ENCODE measurements at places on chromosomes 4 and X. TPM values are rescaled to one million over a fixed set of nuclear protein-coding genes. Genes with fewer than 3 reads are reported as not detected.

Gene EIF2S3
- total RNA-seq = 73.8 TPM

Gene RPL10
- total RNA-seq = 1,383 TPM

DNA sequence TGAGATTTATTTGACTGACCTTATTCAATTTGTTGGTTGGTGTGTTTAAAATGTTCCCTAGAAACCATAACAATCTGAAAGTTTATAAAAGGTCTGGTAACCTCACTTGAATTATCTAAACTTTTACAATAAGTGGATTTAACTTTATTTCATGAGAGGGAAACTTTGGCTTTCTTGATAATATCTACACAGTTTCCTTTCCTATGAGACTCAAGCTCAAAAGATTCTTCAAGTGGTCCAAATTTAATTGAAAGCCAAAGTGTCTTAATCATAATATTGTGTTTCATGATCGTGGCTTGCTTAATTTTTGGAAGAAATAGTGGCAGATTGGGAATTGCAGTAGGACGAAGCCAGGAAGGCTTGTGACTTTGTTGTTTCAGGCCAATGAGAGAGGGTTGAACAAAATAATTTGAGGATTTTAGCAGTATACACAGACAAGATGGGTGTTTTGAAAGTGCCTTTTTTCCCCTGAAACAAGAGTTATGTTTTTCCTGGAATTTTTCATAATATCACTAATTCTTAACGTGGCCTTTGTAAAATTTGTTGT is 55.0 kb downstream of the PHEX start:
- H3K27ac ChIP-seq = no peak overlapping the region
- no peaks in the 10 kb centered on the region for H3K4me1 ChIP-seq
- DNase-seq = no peak
- no peak overlapping the region for H3K4me3 ChIP-seq
- no peaks in the 10 kb centered on the region for H3K36me3 ChIP-seq

- DNase-seq = no peak
- no peak overlapping the region for H3K27ac ChIP-seq
- H3K4me1 ChIP-seq = no peaks in the 10 kb centered on the region
- H3K4me3 ChIP-seq = no peak overlapping the region
- H3K27me3 ChIP-seq = no peaks in the 10 kb centered on the region
- no peaks in the 10 kb centered on the region for H3K36me3 ChIP-seq
Measured at GRCh38 chr4:90027565-90027964, 99.6 kb upstream of the CCSER1 start.

GRCh38 chr4:77818073-77818601 is 1.0 kb downstream of the CNOT6L start:
- peaks cover 32% of the 10 kb centered on the region for H3K4me1 ChIP-seq
- peak overlapping the region; percentile 87 for H3K4me3 ChIP-seq
- H3K27me3 ChIP-seq = no peaks in the 10 kb centered on the region
- peak overlapping the region; percentile 99 for H3K27ac ChIP-seq

GRCh38 chr4:140109737-140110136 is 44.2 kb downstream of the MAML3 start:
- peaks cover 9% of the 10 kb centered on the region for H3K4me1 ChIP-seq
- H3K36me3 ChIP-seq = no peaks in the 10 kb centered on the region
- no peak for DNase-seq

DNA sequence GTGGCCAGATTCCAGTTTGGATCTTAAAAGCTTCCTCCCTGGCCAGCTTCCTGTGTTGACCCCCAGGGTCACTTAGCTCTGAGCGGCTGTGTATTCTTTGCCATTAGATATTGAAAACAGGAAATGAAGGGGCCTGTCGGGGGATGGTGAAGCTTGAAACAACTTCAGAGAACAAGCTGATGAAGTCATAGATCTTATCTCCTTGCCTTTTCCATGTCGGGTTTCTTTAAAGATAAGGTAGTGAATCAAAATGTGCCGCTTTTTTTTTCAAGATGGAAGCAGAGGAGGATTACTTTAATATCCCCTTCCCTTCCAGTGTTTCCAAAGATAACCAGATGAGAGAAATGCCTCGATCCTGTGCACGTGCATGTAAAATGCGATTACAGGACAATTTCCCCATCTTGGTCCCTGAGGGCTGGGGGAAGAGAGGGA is 508.5 kb downstream of the MID1IP1 start:
- no peak overlapping the region for H3K27ac ChIP-seq
- no peak overlapping the region for H3K4me3 ChIP-seq
- DNase-seq = no peak
- no peaks in the 10 kb centered on the region for H3K27me3 ChIP-seq
- H3K4me1 ChIP-seq = no peaks in the 10 kb centered on the region

GRCh38 chrX:140697618-140698017 is 11.9 kb upstream of the LINC00632 start:
- no peak overlapping the region for H3K4me3 ChIP-seq
- no peaks in the 10 kb centered on the region for H3K27me3 ChIP-seq
- no peak overlapping the region for H3K27ac ChIP-seq
- no peaks in the 10 kb centered on the region for H3K4me1 ChIP-seq
- no peaks in the 10 kb centered on the region for H3K36me3 ChIP-seq

DNA sequence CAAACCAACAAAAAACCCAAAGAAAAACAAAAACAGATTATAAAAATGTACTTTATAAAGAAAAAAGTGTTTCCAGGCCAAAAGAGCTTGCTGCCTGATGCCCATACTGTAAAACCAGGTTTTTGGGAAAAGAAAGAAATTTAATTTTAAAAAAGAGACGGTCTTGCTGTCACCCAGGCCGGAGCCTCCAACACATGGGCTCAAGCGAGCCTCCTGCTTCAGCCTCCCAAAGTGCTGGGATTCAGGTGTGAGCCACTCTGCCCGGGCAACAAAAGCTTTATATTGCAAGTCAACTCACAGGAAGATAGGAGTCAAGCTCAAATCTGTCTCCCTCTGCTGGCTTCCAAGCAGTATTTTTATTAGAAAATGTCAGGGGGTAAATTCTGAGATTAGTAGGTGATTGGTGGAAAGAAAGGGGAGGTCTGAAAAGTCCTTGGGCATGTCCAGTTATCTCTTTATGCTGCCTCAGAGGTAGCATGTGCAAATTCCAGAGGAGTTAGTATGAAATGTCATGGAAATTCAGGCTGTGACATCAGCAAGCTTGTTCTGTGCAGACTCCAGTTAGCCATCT is 39.4 kb downstream of the MGST2 start:
- no peaks in the 10 kb centered on the region for H3K4me1 ChIP-seq
- H3K27ac ChIP-seq = no peak overlapping the region
- H3K27me3 ChIP-seq = no peaks in the 10 kb centered on the region
- DNase-seq = no peak
- peaks cover 18% of the 10 kb centered on the region for H3K36me3 ChIP-seq
- no peak overlapping the region for H3K4me3 ChIP-seq

DNA sequence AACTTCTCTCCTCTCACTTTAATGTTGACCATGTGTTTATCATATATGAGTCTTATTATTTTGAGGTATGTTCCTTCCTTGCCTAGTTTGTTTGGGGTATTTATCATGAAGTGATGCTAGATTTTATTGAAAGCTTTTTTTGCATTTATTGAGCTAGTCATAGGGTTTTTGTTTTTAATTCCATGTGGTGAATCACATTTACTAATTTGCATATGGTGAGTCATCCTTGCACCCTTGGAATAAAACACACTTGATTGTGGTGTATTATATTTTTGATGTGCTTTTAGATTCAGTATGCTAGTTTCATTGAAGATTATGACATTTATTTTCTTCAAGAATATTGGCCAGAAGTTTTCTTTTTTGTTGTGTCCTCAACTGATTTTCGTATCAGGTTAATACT is 464.6 kb downstream of the PCDH18 start:
- no peaks in the 10 kb centered on the region for H3K4me1 ChIP-seq
- H3K36me3 ChIP-seq = no peaks in the 10 kb centered on the region
- no peak overlapping the region for H3K27ac ChIP-seq
- no peak overlapping the region for H3K4me3 ChIP-seq
- H3K27me3 ChIP-seq = no peaks in the 10 kb centered on the region
- DNase-seq = no peak

DNA sequence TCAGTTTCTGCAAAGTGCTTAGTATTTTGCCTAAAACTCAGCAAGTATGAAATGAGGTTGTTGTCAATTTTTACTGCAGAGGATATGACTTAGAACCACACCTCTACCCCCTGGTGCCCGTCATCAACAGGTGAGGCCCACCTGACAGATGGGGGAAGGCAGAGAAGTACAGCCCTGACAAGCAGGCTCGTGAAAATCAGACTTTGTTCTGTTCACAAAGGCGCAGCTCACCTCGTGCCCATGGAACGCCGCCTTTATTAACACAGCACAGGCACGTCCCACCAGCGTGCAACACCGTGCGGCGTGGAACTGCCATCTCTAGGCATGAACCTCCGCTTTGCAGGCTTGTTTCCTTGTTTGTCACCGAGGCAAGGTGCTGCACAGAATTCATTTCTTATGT is 13.3 kb downstream of the CYP4V2 start:
- peaks cover 8% of the 10 kb centered on the region for H3K4me1 ChIP-seq
- peaks cover 9% of the 10 kb centered on the region for H3K36me3 ChIP-seq
- H3K27me3 ChIP-seq = no peaks in the 10 kb centered on the region
- H3K27ac ChIP-seq = no peak overlapping the region

DNA sequence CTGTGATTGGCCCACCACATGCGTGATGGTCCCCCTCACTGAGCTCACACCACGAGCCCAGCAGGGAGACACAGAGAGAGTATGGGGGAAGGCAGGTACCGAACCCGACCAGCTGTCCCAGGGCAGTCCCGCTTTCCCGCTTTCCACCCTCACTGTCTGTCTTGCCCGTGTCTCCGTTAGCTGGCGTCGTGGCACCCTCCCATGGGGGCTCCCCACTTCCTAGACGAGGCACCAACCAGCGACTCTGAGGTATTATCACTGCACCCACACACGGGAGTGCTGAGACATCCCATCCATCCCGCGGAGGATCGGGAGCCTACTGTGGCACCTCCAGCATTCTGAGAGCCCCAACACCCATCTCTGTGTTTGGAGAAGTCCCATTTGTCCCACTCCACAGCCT is 43.0 kb upstream of the NHSL2 start:
- no peaks in the 10 kb centered on the region for H3K4me1 ChIP-seq
- DNase-seq = no peak
- no peaks in the 10 kb centered on the region for H3K27me3 ChIP-seq
- no peak overlapping the region for H3K27ac ChIP-seq

DNA sequence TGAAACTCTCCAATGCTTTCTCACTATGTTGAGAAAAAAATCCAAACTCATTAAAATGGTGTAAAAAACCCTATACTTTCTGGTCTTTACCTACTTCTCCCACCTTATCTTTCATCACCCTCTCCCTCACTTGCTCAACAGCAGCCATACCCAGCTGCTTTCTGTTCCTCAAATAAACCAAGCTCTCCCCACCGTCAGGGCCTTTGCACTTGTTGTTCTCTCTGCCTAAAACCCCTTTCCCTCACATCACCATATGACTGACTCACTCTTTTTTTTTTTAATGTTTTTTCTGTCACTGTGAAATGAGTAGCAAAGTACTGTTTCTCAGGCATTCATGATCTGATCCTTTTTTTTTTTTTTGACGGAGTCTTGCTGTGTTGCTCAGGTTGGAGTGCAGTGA is 122.3 kb upstream of the TMEM164 start:
- no peaks in the 10 kb centered on the region for H3K4me1 ChIP-seq
- no peaks in the 10 kb centered on the region for H3K27me3 ChIP-seq
- no peaks in the 10 kb centered on the region for H3K36me3 ChIP-seq
- H3K27ac ChIP-seq = no peak overlapping the region
- DNase-seq = no peak
- H3K4me3 ChIP-seq = no peak overlapping the region

- no peaks in the 10 kb centered on the region for H3K36me3 ChIP-seq
- no peaks in the 10 kb centered on the region for H3K27me3 ChIP-seq
- H3K4me3 ChIP-seq = no peak overlapping the region
- H3K27ac ChIP-seq = no peak overlapping the region
- no peaks in the 10 kb centered on the region for H3K4me1 ChIP-seq
Measured at GRCh38 chr4:121216461-121216860, 52.3 kb upstream of the TNIP3 start.

DNA sequence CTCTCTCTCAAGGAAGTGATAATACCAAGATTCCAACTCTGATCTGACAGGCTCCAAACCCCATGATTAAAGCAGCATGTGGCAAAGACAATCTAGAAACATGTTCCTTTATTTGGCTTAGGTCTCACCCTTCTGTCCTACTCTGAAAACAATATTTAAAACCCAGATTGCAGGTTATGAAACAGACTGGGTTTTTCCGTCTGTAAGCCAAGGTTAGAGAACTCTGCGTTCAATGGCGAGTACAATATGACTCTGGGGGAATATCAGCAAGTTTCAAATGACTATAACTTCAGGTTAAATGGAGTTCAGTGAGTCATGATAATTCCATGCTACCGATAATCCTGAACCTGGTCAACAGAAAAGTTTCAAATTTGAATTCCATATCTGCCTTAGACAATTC is 50.8 kb downstream of the ANAPC10 start:
- no peak overlapping the region for H3K4me3 ChIP-seq
- no peaks in the 10 kb centered on the region for H3K27me3 ChIP-seq
- DNase-seq = no peak
- H3K36me3 ChIP-seq = no peaks in the 10 kb centered on the region

DNA sequence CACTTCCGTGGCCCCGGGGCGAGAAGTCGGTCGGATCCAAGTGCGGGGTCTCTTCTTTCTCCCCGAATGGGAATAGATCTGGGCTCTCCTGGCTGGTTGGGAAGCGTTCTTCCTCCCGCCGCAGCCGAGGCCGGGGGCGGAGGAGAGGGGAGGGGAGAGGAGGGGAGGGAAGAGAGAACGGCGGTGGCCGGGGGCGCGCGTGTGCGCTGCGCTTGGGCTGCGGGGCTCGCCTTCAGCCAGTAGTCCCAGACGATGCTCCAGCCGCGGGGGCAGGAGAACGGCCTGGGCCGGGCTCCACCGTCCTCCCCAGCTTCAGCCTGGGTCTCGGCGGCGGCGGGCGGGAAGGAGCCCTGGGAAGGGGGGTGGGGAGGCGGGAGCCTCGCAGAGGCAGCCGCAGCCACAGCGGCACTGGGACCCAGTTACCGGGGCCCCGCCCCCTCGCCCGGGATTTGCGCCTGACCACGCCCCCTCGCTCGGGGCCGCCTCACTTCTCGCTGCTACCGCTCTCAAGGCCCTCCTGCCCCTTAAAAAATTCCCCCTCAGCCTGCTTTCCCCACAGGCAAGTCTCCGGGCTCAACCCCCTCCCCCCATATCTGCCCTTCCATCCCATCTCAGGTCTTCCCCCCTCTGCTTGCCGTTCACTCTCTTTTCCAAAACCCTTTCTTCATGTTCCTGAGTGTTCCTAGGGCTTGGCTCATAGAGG is at the start of gene FGD1:
Gene FGD1 (minus strand): TSS at position 421 of the 703 bp plus-strand sequence. CDS start 802 bp downstream, outside the sequence.
- peak; percentile 55 for DNase-seq
- peak within 1 kb of the TSS; percentile 35 for H3K27ac ChIP-seq
- H3K27me3 ChIP-seq = no peaks in the 10 kb centered on the region
- H3K4me3 ChIP-seq = peak within 1 kb of the TSS; percentile 55
- no peaks in the 10 kb centered on the region for H3K4me1 ChIP-seq

DNA sequence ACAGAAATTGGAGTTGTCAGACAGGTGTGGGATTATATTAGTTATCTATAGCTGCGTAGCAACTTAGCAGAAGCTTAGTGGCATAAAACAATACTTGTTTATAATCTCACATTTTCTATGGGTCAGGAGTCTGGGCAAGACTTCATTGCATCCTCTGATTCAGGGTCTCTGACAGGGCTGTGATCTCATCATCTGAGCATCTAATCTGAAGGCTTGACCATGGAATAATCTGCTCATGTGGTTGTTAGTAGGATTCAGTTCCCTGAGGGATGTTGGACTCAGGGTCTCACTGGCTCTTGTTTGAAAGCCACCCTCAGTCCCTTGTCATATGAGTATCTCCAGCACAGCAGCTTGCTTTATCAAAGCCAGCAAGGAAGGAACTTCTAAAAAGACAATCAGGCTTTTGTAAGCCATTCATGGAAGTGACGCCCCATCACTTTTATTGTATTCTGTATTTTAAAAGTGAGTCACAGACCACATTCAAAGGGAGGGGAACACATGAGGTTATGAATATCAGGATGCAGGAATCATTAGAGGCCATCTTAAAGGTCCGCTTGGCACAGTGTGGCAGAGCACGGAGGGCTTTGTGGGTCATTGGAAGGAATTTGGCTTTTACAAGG is 37.2 kb upstream of the FAM9B start:
- no peak for DNase-seq
- no peaks in the 10 kb centered on the region for H3K27me3 ChIP-seq
- H3K36me3 ChIP-seq = no peaks in the 10 kb centered on the region
- no peak overlapping the region for H3K4me3 ChIP-seq
